T-helper 2 cell treated with Interferon-gamma antibody and Interleukin-4, amounts not matched to agents 5 μg/mL and 100 μg/mL, for 36 hours (primary cell): ENCODE measurements at places on chromosomes 1 and 21.

GRCh38 chr1:207316141-207316540, 5.3 kb upstream of the CD55 start:
- DNase-seq = no peak

- DNase-seq = no peak
These were observed 148.6 kb downstream of the C1orf21 start for GRCh38 chr1:184535191-184535970.

DNA sequence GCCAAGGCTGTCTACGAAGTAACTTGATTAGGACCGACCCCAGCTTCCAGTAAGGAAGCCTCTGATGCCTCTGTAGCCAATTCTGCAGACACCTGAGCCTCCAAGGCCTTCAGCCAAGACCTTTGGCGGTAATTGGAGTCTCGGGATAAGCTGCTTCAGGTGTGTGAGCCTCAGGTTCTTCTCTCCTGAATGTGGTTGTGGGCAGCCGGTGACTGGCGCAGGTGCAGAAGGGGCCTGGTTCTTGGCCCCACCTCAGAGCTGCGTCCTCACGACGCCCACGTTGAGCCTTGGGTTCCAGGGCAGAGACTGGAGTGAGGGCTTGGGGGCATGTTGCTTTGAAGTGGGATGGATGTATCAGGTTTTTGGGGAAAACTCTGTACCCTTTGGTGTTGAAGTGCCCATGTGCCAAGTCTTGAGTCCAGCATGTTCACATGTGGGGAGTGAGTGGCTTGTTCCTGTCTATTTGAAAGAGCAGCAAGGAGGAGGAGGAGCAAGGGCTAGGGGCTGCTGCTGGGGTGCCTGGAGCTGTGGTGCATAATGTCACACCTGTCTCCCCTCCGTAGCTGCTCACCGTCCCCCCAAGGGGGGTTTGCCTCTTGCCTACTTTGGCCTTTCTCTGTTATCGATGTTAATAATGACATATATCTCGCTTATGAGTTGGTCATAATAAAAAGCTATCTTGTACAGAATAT, 1.4 kb downstream of the PSEN2 start:
- no peak for DNase-seq

- no peak for DNase-seq
These were observed 3.8 kb downstream of the TMEM167B start for GRCh38 chr1:109094377-109094803.

GRCh38 chr1:89271341-89272015, 1.2 kb downstream of the GBP5 start:
- DNase-seq = no peak

GRCh38 chr21:44999972-45000636, 60.3 kb downstream of the SLX9 start:
- DNase-seq = no peak

- DNase-seq = no peak
These were observed 1123.1 kb downstream of the PLA2G4A start for GRCh38 chr1:187951817-187952216.

- no peak for DNase-seq
These were observed 203.9 kb downstream of the ZNF326 start for GRCh38 chr1:90198616-90199332.

- DNase-seq = no peak
These were observed 29.6 kb upstream of the CADM3 start for GRCh38 chr1:159141584-159142390.

- no peak for DNase-seq
These were observed 86.9 kb upstream of the GORAB start for GRCh38 chr1:170445096-170445495.

DNA sequence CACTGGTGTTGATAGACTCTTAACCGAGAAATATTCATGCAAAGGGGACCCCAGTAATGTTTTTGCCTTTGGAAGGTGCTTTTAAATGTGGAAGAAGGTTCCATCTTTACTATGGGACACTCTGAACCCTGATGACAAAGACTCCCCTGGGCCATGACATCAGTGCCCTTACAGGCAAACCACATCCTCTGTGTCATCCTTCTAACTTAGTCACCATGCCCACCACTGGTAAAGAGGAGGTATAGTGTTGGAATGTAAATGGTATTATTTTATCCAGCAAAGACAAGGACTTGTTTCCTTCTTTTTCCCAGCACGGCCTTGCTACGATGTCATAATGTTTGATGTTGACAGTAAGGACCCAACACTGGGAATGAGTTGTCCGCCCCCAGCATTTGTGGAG, 12.6 kb downstream of the METTL13 start:
- peak; percentile 71 for DNase-seq

- no peak for DNase-seq
These were observed 12.8 kb downstream of the CACHD1 start for GRCh38 chr1:64482720-64483119.

- no peak for DNase-seq
These were observed 236.1 kb downstream of the C1orf94 start for GRCh38 chr1:34412598-34413370.

DNA sequence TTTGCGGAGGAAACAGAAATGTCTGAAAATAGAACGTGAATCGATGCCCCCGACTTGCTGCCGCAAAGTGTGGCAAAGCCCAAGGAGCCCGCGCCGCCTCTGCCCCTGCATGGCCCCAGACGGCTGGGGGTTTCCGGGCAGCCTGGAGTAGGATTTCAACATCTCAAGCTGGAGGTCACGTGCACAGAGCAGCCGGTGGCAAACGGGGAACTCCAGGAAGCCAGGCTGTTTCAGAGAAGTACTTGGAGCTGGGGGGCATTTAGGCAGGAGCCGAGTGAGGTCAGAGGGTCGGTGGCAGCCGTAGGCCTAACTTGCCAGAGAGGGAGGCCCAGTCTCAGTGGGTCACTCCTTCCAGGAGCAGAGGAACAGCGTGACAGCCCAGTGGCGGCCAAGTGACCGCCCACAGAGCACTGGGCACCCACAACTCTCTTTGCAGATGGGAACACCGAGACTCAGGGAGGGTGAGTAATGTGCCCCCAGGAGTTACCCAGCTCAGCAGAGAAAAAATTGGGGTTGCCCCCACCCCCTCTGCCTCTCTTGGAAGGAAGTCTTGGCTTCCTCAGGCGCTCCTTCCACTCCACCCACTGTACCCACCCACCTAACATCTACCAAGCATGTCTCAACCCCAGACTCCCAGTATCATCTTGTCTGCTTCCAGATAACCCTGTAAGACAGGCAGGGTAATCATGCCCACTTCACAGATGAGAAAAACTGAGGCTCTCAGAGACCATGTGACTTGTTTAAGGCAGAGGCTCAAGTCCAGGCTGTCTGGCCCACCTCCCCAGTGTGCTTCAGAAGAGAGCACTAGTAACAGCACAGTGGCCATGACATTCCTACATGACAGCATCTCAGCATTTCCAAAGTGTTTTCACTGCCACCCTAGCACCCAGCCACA, 179.4 kb downstream of the HIVEP3 start:
- peak; percentile 89 for DNase-seq

- DNase-seq = no peak
These were observed 3.1 kb upstream of the EFNA3 start for GRCh38 chr1:155075535-155075934.

DNA sequence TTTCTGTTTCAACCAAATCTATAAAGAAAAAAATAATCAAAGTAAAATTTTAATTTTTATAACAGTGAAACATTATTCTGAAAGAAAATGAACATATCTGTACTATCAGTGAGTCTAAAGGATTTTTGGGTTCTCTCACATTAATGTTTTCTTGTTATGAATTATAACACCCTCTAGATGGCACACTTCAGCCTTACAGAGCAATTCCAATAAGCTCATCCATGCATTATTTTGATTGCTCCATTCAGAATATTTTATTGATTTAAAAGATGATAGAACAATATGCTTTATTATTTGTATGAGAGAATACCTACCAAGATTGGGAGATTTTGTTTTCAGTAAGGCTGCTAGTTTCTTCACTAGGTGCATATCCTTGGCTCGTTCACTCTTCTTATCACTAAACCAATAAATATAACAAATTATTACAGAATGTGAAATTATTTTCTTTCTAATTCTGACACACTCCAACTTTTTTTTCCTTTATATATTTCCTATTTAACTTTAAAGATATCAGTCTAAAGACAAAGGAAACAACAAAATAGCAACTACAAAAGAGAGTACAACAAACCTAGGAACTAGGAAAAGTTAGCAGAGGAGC, 82.4 kb downstream of the RAB3GAP2 start:
- DNase-seq = no peak

DNA sequence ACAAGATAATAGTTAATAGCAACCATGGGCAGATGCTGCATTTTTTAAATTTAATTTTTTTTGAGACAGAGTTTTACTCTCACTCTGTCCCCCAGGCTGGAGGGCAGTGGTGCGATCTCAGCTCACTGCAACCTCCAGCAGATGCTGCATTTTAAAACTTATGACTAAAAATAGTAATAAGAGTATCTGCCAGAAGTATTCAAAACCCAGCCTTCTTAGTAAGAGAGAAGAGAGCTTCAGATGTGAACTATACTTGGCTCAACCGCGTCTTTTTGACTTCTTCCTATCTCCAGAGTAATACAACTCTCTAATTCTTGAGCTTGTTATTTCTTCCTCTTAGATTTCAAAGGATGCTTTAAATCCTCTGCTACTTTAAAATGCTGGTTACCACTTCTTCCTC, 4.6 kb downstream of the RPS27 start:
- no peak for DNase-seq

- DNase-seq = no peak
These were observed 102.4 kb upstream of the BACE2 start for GRCh38 chr21:41065539-41065938.

DNA sequence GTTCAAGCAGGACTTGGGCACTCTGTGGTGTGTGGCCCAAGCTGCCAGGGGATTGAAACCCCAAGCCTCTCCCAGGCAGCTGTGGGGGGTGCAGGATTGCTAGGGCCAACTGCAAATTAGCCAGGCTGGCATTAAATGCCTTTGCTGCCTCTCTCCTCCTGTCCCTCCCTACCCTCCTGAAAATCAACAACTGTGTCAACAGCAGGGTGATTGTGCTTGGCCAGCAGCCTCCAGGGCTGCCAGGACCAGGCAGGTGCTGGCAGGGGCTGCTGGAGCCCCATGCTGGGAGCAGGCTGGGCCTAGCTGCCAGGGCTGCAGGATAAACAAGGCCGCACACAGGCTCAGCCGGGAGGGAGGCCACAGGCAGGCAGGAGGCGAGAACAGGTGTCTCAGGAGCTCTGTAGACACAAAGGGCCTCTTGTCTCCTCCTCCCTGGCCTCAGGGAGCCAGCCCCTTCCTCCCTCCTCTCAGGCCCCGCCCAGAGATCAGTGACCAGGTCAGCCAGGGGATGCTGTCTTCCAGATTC, 11.4 kb downstream of the SOX13 start:
- DNase-seq = no peak

- DNase-seq = no peak
These were observed 192.8 kb upstream of the C8B start for GRCh38 chr1:57158604-57158998.

DNA sequence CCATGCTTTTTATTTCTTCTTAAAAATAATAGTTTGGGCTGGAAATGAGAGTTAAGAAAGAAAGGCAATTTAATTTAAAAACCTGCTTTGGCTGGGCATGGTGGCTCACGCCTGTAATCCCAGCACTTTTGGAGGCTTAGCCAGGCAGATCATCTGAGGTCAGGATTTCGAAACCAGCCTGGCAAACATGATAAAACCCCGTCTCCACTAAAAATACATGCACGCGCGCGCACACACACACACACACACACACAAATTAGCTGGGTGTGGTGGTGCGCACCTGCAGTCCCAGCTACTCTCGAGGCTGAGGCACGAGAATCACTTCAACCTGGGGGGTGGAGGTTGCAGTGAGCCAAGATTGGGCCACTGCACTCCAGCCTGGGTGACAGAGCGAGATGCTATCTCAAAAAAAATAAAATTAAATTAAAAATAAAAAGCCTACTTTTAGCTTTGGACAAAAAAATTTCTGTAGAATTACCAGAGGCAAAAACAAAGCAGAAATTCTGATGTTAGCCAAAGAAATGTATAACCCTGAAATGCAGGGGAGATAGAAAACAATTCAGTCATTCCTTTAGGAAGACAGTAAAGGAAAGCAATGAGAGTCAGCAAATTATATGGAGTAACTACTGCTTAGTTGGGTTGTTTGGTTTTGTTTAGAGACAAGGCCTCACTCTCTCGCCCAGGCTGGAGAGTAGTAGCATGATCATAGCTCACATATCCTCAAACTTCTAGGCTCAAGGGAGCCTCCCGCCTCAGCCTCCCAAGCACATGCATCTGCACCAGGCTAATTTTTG, 15.7 kb upstream of the IPP start:
- DNase-seq = no peak

GRCh38 chr1:225877580-225877979, 4.6 kb downstream of the TMEM63A start:
- no peak for DNase-seq

GRCh38 chr1:99331083-99331482, 66.8 kb downstream of the PLPPR4 start:
- DNase-seq = no peak

DNA sequence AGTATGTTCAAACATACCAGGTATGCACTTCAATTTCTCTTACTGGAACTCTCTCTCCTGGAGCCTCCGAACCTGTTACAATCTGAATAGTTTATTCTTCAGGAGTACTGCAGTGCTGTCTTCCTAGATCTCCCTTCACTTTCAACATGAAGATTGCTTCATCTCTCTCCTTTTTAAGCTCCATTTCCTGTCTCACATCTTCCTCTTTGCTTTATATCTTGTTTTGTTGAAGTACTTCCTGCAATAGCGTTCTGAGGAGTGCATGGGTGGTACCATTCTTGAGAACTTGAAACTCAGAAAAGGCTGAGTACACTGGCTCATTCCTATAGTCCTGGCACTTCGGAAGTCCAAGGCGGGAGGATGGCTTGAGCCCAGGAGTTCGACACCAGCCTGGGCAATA, 15.7 kb upstream of the C1orf146 start:
- DNase-seq = no peak

GRCh38 chr1:62539028-62539447, 58.3 kb upstream of the ANGPTL3 start:
- DNase-seq = no peak

DNA sequence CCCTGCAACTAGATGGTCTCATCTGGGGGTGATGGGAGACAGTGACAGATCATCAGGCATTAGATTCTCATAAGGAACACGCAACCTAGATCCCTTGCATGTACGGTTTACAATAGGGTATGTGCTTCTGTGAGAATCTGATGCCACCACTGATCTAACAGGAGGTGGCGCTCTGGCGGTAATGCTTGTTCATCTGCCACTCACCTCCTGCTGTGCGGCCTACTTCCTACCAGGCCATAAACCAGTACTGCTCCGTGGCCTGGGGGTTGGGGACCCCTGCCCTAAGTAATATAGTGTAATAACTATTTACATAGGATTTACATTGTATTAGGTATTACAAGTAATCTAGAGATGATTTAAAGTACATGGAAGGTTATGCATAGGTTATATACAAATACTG, 134.9 kb downstream of the CLEC20A start:
- DNase-seq = no peak

- no peak for DNase-seq
These were observed 29.4 kb downstream of the SNX27 start for GRCh38 chr1:151641229-151641628.

GRCh38 chr1:118863688-118864087, 124.5 kb downstream of the TBX15 start:
- DNase-seq = no peak

GRCh38 chr1:168977618-168978017, 128.9 kb upstream of the ATP1B1 start:
- no peak for DNase-seq

GRCh38 chr1:210605099-210605498, 276.4 kb downstream of the HHAT start:
- no peak for DNase-seq
